ENCODE measurements at places on chromosomes 5 and 9. TPM values are rescaled to one million over a fixed set of nuclear protein-coding genes. Genes with fewer than 3 reads are reported as not detected.

ITGA1 gene
- 22.7 TPM for total RNA-seq

TMC1 gene
- 0.33 TPM for total RNA-seq

SEC16A gene
- total RNA-seq: 54.9 TPM

PTGDS gene
- total RNA-seq: not detected

CTXN3 gene
- not detected for total RNA-seq

CEP120 gene
- total RNA-seq: 17.0 TPM

RXRA gene
- total RNA-seq: 28.4 TPM
